HT-29 (cell line): ENCODE measurements at places on chromosomes 2 and 18. TPM values are rescaled to one million over a fixed set of nuclear protein-coding genes. Genes with fewer than 3 reads are reported as not detected.

Gene PAX3
- total RNA-seq = not detected in 2 replicates

Gene RGPD4
- total RNA-seq = not detected in 2 replicates

DNA sequence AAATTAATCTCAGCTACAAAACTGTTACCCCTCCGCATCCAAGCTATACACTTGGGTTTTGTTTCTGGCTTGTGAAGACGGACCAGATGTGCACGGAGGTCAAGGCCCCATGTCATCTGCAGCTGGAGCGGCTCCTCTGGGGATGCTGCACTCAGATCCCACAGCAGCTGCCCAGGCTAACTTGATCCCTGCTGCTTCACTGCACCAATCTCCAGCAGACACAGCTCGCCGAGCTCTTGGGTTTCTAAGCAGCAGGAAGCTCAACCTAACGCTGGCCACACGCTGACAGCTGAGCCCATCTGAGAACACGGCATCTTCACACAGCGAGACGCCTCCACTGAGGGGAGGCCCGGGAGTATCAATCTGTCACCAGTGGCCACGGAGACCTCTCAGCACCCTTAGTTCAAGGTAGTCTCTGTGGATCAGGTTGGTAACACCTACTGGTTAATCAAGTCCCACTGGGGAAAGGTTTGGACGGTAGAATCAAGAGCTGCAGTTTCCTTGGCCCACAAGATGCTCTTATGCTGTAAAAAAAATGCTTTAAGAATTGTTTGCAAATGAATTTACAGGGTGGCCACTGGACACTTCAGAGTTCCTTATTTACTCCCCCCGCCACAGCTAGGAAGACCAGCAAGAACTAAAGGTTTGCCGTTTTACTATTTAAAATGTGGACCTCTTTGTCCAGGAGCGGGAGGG, 67.5 kb downstream of the EMILIN2 start:
- no peak for DNase-seq

Gene FABP1
- 0.21 TPM in 1 of 2 replicates, not detected in the other for total RNA-seq

GRCh38 chr2:208379192-208379591, 27.4 kb upstream of the PTH2R start:
- no peak for DNase-seq

Gene NDC80
- total RNA-seq = 19.4 and 22.7 TPM in 2 replicates

DNA sequence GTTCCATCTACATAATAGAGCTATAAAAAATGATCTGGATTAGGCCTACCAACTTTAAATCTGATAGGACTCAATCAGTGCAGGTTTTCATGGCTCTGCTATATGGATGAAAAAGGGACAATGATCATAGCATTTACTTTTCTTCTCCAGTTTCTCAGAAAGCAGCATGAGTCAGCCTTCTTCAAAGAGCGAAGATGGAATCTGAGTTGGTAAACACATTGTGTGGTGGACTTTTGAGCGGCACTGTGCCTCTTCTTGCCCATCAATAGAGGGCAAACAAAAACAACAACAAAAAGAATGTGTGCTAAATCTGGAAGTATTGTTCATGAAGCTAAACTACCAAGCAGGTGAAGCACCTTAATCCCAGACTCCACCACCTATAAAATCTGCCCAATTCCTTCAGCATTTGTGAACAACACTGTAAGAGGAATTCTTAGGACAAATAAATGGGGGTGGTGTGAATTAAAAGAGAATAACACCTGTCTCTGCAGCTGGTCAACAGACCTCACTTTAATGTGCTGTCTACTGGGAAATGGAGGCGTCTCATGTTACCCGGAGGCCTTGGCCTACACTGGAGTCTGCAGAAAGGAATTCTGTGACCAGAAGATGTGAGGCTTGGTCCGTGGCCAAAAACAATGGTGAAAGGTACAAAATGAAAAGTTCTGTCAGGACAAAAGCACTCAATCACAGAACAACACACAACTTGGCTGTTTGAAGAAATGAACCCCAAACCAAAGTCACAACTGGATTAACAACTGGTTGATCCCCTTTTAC, 609.0 kb downstream of the IRS1 start:
- no peak for DNase-seq

Gene COL3A1
- total RNA-seq = not detected in 2 replicates

DNA sequence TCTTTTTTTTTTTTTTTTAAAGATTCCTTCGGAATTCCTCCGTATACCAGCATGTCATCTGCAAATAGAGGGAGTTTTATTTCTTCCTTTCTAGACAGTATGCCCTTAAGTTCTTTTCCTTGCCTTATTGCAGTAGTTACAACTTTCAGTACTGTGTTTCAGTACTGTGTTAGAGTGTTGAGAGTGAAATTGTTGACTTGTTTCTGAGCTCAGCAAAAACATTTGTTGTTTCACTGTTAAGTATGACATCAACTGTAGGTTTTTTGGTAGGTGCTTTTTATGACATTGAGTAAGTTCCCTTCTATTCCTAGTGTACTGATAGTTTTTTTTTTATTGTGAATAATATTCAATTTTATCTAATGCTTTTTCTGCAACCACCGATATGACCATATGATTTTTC, 43.9 kb downstream of the ACVR2A start:
- DNase-seq = no peak

DNA sequence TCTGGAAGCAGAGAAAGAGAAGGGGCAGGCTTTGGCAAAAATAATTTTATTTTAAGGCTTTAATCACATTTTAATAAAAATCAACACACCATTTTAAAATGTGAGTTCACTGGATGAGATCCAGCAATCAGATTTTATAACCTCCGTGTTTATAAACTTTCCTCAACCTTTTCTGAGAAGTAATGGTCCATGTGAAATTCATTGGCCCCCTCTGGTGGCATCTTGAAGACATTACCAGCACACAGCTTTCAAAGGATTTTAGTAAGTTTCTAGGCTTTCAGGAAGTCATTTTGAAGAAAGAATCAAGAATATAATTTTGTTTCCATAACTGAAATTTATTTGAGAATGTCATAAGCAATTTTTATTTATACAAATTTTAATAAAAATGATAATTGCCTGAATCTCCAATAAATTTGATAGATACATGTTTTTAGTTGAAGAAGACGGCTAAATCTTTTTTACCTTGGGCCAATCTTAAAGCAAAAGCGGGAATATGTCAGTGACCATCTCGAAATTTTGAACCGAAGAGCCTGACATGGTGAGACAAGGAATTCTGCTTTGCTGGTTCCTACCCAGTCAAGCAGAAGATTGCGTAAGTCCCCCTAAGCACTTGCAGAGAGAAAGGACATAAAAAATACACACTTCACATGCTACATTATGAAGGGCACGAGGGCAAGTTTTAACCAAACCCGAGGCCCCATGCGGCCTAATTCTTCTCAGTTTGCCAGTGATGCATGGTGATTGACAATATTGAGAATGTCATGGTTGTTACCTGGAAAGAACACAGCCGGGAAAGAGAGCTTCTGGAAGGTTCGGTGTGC, 128.4 kb upstream of the CBLN2 start:
- DNase-seq = peak; percentile 54

Gene ANKZF1
- 41.0 and 43.4 TPM in 2 replicates for total RNA-seq

Gene SERPINB11
- total RNA-seq = not detected in 2 replicates

GRCh38 chr2:173075056-173075780, 428 bp upstream of the MAP3K20 start:
- DNase-seq = no peak

GRCh38 chr2:26235089-26235488, 9.3 kb downstream of the HADHA start:
- DNase-seq = peak; percentile 16

Gene ANKRD30B
- 0.03 and 0.33 TPM in 2 replicates for total RNA-seq

Gene IL37
- not detected in 2 replicates for total RNA-seq

- DNase-seq = peak; percentile 86
Observed at GRCh38 chr18:623761-624620, 27.2 kb downstream of the CLUL1 start.

DNA sequence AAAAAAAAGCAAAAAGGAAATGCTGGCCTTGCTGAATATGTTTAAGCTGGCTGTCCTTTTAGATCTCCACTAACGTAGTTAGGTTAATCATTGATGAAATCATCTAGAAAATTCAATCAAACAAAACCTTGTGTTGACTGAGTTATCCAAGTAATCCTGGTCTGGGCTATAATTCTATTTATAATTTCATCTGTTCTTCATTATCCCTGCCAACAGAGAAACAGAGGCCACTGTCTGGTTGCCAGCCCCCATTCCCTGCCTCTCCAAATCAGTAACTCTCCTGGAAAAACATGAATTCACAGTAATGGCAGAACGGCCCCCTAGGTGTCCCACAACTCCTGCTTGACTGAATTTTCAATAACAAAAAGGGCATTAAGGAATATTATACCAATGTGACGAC, 24.6 kb downstream of the DOCK10 start:
- no peak for DNase-seq

Gene MTHFD2
- total RNA-seq = 180 TPM in 2 replicates

Gene CHN1
- total RNA-seq = 0.70 TPM in 1 of 2 replicates, not detected in the other

Gene AP1S3
- 14.1 and 16.3 TPM in 2 replicates for total RNA-seq

DNA sequence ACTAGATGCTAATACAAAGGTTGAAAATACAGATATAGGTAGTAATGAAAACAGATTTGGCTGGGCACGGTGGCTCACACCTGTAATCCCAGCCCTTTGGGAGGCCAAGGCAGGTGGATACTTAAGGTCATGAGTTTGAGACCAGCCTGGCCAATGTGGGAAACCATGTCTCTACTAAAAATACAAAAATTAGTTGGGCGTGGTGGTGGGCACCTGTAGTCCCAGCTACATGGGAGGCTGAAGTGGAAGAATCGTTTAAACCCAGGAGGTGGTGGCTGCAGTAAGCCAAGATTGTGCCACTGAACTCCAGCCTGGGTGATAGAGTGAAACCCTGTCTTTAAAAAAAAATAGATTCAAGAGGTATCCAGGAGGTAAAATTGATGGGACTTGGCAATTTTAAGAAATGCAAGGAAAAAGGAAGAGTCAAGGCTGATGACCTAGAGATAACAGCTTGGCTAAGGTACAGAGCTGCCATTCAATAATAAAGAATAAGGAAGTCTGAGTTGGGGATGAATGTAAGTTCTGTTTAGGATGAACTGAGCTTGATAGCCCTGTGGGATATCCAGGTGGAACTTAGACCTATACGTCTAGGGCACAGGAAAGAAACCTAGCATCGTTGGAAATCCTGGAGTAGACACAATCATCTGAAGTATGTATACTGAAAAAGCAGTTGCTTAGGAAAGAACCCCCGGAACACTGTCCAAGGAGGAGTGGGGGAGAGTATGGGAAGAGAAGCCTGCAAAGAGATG, 9.1 kb downstream of the MAT2A start:
- DNase-seq = no peak

Gene EN1
- total RNA-seq = not detected in 2 replicates

DNA sequence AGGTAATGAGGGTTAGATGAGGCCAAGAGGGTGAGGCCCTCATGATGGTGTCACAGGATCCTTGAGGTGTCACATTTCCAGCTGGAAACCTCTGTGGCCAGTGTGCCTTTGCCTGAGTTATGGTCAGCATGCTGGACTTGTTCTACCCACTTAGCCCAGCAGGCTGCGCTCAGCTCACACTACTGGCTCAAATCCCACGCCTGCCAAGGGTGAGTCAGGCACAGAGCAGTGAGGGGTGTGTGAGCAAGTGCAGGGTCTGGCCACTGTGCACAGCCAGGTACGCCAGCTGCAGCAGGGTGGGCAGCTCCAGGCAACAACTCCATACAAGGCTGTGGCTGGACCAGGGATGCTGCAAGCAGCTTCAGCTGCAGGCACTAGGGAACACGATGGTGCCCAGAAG, 616.6 kb upstream of the FSHR start:
- peak; percentile 46 for DNase-seq

- DNase-seq = peak; percentile 84
Observed at GRCh38 chr2:162301151-162301804, 17.2 kb downstream of the IFIH1 start.

DNA sequence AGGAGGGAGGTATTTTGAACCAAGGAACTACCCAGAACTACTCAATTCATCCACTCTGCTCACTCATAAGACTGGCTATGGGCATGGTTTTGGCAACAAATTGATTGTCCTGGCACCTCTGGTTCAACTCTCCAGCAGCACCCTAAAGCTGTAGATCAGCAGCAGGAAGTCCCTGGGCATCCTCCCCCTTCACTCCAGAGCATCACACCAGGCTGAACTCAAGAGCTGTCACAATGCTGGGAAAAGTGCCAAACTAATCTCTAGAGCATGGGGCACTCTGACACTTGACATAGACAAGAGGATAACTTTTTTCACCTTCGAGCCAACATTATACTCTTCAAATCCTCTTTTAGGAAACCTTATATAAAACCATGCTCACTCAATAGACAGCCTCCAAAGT, 154.1 kb upstream of the RBBP8 start:
- peak; percentile 55 for DNase-seq

- DNase-seq = no peak
Observed at GRCh38 chr2:136288249-136288648, 170.3 kb upstream of the CXCR4 start.

GRCh38 chr2:240254337-240255164, 114.1 kb upstream of the OTOS start:
- no peak for DNase-seq

- DNase-seq = no peak
Observed at GRCh38 chr2:120858361-120859106, 122.9 kb downstream of the GLI2 start.

Gene NLRC4
- not detected in 2 replicates for total RNA-seq

Gene PROM2
- 72.2 and 75.5 TPM in 2 replicates for total RNA-seq

DNA sequence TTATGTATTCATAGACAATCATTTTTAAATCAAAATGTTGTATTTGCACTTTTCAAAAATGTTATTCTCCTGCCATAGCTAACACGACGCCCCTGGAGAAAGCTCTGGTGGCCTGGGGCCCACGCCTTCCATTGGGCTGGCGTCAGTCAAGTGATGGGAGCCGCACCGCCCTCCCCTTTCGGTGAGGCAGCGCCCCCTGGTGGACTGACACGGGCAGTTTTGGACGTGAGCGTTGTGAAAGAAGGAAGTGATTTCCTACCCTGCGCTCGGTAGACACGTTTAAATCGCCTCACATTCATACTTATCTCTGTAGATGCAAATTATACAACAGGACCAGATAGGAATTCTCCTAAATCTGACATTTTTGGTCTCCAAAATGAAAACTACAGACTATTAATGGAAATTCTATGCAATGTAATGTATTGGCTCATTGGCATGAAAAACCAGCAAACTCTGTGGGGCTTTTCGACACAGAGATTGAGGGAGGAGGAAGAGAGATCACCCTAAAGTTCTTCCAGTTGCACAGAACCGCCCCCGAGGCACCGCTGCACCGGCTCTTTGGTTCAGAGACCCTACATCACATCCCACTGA, 326.2 kb upstream of the SOX11 start:
- peak; percentile 80 for DNase-seq

- no peak for DNase-seq
Observed at GRCh38 chr2:162928356-162928755, 89.8 kb upstream of the KCNH7 start.

DNA sequence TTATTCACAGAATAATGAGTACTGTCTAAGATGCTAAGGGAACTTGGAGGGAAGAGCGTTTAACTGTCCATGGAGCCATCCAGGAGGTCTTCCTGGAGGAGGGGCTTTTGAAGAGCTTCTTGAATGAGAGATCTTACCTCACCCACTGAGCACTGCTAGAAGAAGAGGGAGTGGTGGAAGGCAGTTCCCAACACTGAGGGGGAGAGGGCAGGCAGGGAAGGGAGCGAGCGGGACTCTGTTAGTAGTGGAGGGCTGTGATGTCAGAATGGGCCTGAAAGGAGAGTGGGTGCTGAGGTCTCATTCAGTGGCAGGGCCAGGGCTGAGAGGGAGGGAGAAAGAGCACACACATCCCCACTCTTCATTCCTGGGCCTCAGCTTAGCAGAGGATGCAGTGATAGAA, 65.0 kb downstream of the NCK2 start:
- DNase-seq = no peak
